Midbrain (tissue), 1 donor: ENCODE measurements at places on chromosomes 4 and X.

DNA sequence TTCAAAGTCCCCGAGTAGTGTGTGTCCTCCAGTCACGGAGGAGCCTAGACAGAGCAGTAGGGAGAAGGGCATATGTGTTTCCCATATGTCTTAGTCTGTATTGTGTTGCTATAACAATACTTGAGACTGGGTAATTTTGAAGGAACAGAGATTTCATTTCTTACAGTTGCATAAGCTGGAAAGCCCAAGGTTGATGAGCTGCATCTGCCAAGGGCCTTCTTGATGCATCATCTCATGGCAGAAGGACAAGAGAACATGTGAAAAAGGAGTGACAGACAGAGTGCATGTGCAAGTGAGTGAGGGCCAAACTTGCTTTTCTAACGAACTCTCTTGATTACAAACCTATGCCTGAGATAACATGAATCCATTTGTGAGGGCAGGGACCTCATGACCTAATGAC lies 243.4 kb downstream of the ARHGAP10 start:
- DNase-seq, result no peak

DNA sequence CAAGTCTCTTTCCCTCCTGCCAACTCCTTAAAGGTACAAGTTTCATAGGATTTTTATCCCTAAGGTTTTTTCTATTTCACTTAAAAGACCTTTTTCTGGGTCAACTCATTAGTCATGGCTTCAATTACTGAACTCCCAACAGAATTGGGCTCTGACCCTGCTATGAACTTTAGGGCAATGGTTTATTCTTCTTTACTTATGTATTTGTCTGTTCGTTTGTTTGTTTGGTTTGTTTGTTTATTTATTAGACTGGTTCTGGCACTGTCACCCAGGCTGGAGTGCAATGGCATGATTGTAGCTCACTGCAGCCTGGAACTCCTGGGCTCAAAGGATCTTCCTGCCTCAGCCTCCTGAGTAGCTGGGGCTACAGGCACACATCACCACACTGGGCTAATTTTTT lies 5.9 kb upstream of the NOCT start:
- no peak for DNase-seq

GRCh38 chr4:24855741-24856140 lies 57.1 kb downstream of the CCDC149 start:
- DNase-seq, result no peak

- DNase-seq, result no peak
Measured at GRCh38 chr4:85500110-85500867, 25.3 kb downstream of the ARHGAP24 start.

DNA sequence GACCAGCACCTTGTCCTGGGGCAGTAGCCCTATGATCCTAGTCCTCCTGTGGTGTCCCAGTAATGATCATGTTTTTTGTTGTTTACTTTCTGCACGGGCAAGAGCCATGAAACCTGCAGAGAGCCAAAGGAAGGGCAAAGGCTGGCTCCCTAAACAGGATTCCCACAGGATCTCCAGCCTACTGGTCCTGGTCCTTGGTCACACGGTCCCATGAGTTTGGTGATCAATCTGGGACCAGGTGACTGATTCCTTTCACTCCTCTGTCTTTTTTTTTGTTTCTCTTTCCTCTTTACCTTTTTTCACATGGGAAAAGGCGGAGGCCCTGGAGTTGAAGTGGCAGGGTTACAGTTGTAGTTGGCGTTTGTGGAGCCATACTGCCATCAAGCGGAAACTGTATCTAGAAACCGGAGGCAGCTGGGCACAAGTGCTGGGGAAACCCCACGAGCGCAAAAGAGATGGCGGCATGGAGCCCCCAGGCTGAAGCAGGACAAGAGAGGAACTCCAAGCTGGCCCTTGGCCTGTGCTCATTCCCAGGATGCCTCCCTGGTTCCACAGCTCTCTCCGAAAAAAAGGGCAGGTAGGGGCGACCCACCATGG lies 34.6 kb downstream of the NBDY start:
- DNase-seq, result no peak

DNA sequence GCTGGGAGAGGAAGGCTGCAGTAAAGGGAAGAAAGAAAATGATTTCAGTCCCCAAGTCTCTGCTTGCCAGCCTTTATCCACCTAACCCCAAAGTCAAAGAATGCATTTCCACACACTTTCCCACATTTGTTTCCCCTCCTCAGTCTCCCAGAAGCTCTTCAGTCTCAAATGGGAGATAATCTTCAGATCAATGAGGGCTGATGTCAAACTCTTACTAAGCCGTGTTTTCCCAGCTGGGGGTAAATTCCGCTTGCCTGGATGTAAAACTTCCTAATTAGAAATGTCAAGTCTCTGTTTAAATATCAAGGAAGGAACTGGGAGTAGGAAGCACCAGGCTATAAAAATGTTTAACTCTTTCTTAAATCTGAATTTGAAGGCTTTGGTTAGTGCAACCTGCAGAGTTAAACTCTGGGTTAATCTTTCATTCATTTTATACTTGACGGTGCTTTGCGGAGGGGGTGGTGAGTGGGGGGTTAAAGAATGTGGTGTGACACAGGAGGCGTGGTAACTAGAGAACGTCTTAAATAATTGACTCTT lies 601.4 kb upstream of the ACTRT1 start:
- no peak for DNase-seq

DNA sequence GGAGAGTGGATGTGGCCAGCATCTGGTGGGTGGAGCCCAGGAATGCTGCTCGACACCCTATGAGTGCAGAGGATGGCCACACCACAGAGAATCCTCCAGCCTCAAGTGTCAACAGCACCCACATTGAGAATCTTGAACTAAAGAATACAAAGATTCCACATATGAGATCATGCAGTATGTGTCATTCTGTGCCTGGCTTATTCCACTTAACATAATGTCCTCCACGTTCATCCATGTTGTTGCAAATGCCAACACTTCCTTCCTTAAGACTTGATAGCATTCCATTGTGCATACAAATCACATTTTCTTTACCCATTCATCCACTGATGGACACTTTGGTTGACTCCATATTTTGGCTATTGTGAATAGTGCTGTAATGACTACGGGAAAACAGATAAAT lies 145.8 kb downstream of the PRKX start:
- DNase-seq, result no peak

DNA sequence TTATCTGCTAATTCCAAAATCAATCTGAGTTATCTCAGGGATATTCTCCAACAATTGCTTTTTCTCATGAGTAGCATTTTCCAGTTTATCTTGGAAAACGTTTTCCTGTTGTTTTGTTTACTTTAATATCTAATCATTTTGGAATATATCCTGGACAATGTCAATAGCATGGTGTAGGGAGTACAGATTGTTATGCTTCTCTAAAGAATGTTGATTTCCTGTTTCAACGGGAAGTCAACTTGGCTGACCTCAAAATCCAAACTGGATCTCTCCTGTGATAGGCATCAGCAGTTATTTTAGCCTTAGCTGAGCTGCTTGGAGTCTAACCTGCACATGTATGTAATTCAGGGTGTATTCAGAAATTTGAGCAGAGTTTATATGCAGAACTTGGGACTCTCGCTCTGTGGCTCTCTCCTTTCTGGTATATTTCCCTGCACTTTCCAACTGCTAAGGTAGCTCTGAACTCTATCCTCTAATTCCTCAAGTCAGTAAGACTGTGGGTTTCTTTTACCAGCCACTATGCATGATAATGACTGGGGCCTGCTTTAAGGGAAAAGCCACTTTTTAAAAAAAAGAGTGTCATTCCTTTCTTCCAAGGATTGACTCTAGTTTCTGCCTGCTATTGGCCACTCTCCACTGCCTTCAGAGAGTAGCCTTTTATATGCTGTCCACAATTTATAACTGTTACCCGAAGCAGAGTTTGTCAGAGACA lies 7.7 kb downstream of the PRSS48 start:
- DNase-seq, result no peak

GRCh38 chrX:18643243-18643642 lies 28.7 kb downstream of the RS1 start:
- no peak for DNase-seq

- DNase-seq, result no peak
Measured at GRCh38 chrX:41580423-41581064, 108.2 kb upstream of the GPR34 start.

DNA sequence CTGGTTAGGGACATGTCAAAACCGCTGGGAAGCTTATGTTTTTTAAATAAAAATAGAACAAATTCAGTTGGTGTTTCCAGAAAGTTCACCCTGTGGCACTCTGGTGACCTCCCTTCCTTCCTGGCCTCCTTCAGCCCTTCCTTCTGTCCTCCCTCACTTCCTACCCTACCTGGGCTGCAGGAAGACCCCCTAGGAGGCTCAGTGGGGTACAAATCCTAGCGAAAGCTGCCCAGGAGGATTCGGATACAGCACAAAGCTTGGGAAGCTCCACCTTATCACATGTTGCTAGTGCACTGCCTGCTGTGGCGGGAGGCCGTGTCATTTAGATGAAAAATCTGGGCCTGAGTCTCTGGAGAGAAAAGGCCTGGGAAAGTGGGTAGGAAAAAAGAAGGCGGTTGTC lies 60.5 kb downstream of the FHDC1 start:
- no peak for DNase-seq

GRCh38 chrX:71661919-71662318 lies 5.4 kb upstream of the LOC101059915 start:
- DNase-seq, result no peak

DNA sequence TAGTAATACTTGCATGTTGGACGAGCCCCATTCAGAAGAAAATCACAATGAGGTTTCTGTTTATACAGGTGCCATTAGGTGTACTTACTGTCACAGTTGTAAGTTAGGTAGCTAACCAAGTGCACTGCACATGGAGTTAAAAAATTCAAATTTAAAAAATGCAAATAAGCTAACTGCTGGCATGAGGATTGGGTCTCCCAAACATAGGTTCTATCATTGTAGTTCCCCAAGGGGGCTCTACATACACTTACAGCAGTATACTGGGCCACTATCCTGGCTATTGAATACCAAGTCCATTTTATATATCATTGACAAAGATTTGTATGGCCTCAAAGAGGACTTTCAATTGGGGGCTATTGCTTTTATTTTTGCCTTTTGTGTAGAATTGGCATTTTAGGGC lies 153.4 kb downstream of the FMR1NB start:
- DNase-seq, result no peak

DNA sequence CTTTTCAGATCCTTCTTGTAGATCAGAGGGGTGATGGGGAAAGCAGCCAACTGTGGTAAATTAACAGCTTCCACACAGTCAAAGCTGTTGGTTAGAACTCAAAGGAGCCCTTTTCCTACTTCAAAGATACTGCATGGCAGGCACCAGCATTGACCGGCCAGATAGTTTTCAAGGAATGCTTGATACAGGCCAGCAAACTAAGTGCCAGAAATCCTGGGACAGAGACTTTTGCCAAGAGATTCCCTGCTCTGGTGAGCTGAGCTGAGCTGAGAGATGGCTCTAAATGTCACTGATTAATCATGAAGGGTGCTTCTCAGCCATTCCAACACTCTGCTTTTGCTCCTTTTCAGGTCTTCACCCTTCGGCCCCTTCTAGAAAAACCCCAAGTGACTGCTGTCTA lies 131.6 kb upstream of the MED14 start:
- DNase-seq, result no peak

GRCh38 chr4:189022440-189023035 lies 883.3 kb downstream of the TRIML1 start:
- no peak for DNase-seq

- DNase-seq, result peak; percentile 41
Measured at GRCh38 chr4:2484993-2485392, 16.1 kb downstream of the RNF4 start.

- no peak for DNase-seq
Measured at GRCh38 chr4:55218041-55218440, 92.6 kb upstream of the KDR start.

- DNase-seq, result no peak
Measured at GRCh38 chrX:29952016-29952415, 263.3 kb upstream of the MAGEB2 start.

GRCh38 chrX:12421918-12422317 lies 283.6 kb downstream of the FRMPD4 start:
- no peak for DNase-seq

- no peak for DNase-seq
Measured at GRCh38 chr4:66169341-66169740, 499.1 kb upstream of the EPHA5 start.

DNA sequence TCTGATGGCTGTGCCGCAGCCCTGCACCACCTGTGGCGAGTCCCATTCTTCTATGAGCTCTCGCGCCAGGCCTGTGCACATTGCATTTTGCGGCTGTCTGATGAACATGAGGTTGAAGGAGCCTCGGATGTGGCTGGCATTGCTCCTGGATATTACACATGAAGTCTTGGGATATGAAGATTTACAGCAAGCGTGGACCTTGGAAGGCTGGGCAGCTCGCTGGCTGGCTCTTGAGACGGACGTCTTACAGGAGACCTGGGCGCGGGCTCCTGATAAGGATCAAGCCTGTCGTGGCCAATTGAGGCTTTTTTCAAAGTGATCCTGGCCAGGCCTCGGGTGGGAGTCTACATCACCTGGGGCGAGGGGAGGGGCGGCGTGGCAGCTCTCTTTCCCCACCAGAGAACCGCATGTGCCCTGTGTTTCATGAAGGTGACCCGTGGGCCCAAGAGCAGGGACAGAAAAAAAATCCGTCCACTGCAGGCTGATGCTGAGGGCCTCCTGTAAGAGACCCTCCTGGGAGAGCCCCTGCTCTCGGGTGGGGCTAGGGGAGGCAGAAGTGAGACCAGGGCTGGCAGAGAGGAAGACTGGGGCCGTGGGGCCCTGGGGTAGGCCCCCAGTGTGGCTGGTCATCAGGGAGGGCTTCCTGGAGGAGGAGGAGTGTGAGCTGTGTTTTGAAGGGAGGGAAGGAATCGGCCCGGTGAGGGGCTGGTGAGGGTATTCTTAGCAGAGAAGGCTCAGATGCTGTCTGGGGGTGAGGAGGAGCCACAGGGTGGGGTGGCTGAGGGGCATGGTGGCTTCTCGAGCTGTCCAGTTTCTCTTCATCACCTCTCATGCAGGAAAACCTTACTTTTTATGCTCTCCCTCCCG lies 23.6 kb downstream of the CPZ start:
- DNase-seq, result no peak
